ENCODE measurements at places on chromosomes 5 and 9. TPM values are rescaled to one million over a fixed set of nuclear protein-coding genes. Genes with fewer than 3 reads are reported as not detected.

GRCh38 chr5:14250748-14251701 is 107.9 kb downstream of the TRIO start:
- H3K4me3 ChIP-seq = no peak overlapping the region
- H3K27ac ChIP-seq = no peak overlapping the region
- DNase-seq = no peak
- H3K4me1 ChIP-seq = no peaks in the 10 kb centered on the region

- no peaks in the 10 kb centered on the region for H3K27me3 ChIP-seq
- no peak for DNase-seq
- H3K27ac ChIP-seq = no peak overlapping the region
- no peak overlapping the region for H3K4me3 ChIP-seq
- peaks cover 45% of the 10 kb centered on the region for H3K36me3 ChIP-seq
These were observed 37.1 kb upstream of the CTNNAL1 start for GRCh38 chr9:109050444-109050843.

GRCh38 chr9:91845879-91846278 is 104.1 kb downstream of the ROR2 start:
- DNase-seq = no peak
- H3K27me3 ChIP-seq = peaks cover 8% of the 10 kb centered on the region
- H3K27ac ChIP-seq = no peak overlapping the region
- H3K4me3 ChIP-seq = no peak overlapping the region

DNA sequence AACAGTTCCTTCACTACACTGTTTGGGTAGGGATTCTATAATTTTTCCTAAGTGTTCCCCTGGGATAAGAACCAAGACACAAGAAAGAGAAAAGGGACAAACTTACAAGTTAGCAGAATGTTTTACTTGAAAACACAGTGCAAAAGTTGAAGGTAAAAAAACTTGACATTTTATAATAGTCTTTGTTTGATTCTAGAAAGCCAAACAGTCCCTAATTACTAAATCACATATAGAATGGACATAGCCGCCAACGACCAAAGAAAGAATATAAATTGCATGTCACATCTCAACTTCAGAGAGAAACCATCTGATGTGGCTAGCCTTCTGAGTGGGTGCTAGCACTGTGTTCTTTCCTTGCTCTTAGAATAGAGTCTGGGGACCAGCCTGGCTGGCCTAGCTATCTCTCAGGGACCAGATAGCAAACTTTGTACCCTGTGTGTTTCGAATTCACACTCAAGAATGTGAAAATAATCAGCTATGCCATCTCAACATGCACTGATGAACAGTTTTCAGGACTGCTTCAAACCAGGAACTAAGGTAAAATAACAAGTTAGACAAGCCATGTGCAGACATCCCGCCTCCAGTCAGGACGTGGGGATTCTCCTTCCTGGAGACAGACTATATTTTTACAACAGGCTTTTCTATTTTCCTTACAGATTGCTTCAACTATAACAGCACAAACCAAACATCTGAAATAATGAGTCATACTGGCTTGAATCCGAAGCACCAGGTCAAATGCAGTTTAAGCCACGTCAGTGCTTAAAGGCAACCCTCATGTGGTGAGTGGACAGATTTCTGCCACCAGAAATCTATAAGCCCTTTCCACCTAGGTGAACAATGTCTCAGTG is 53.7 kb downstream of the LHFPL2 start:
- H3K27me3 ChIP-seq = peaks cover 5% of the 10 kb centered on the region
- no peaks in the 10 kb centered on the region for H3K36me3 ChIP-seq
- no peaks in the 10 kb centered on the region for H3K4me1 ChIP-seq
- no peak for DNase-seq

DNA sequence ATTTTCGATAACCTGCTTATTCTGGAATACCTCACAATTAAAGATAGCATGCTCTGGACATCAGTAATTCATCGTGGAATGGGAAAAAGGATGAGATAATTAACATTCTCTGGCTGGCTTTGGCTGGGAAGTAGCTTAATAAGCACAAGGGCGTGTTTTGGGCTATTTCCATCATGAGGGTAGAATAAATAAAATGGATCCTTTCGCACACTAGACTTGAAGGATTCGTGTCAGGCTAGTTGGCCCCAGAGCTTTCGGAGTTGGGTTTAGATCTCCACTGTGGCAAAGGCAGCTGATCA is 151.2 kb upstream of the ADRA1B start:
- H3K36me3 ChIP-seq = no peaks in the 10 kb centered on the region
- H3K4me1 ChIP-seq = peaks cover 5% of the 10 kb centered on the region
- peaks cover 16% of the 10 kb centered on the region for H3K27me3 ChIP-seq

Gene GPX8
- total RNA-seq = not detected

Gene PSMD5
- total RNA-seq = 62.1 TPM

Gene IL9
- total RNA-seq = not detected

Gene C9orf50
- not detected for total RNA-seq
